ENCODE measurements at places on chromosomes 3 and 15.
A peak's percentile ranks its signal among the peaks of the same experiment; 100 is the strongest.

GRCh38 chr15:85120351-85121113, 138.9 kb downstream of the PDE8A start:
- DNase-seq, result no peak

DNA sequence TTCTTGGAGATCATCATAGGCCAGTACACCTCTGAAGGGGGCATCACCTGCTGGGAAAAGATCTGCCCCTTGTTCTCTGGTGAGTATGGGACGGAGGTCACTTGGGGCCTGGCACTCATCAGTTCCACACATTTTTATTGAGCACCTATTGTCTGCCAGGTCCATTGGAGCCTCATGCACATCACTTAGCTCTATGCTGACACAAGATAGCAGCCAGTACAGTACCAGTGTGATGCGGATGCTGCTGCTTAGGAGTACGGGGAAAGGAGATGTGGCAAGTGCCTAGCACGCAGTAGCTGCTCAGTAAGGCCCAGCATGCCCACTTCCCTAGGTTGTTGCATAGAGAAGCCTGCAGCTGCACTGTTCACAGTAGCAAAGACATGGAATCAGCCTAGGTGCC, 43.4 kb downstream of the SLC6A6 start:
- no peak for DNase-seq

GRCh38 chr3:43854916-43855315, 164.2 kb downstream of the ABHD5 start:
- no peak for DNase-seq

- no peak for DNase-seq
Observed at GRCh38 chr3:21357241-21357640, 393.8 kb downstream of the ZNF385D start.

DNA sequence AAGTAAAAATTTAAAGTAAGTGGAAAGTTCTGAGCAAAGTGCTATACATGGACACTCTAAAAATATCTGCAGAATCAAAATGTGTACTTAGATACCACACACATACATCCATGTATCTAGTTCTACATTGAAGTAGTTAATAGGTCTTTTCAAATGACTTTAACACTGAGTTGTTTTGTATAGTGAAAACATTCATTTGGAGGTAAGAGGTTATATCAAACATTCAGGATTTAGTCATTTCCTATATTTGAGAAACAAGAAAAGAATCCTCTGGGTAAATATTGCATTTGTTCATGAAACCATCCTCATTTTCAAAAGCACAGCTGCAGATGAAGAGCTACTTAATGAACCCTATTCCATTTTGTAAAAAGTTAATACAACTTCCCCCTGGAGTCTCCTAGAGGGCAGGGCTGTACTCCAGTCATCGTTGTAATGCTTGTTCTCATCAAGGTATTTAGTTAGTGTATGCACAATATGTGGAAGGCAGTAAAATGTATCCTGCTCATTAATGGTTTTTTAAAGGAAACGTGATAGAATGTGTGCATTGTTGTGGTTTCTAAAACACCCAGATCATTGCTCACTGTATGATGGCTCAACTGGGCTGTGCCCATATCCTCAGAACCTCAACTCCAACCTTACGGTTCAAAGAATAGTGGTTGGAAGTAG, 26.2 kb downstream of the ARPP21 start:
- no peak for DNase-seq

GRCh38 chr15:61748529-61748928, 311.7 kb downstream of the VPS13C start:
- no peak for DNase-seq

DNA sequence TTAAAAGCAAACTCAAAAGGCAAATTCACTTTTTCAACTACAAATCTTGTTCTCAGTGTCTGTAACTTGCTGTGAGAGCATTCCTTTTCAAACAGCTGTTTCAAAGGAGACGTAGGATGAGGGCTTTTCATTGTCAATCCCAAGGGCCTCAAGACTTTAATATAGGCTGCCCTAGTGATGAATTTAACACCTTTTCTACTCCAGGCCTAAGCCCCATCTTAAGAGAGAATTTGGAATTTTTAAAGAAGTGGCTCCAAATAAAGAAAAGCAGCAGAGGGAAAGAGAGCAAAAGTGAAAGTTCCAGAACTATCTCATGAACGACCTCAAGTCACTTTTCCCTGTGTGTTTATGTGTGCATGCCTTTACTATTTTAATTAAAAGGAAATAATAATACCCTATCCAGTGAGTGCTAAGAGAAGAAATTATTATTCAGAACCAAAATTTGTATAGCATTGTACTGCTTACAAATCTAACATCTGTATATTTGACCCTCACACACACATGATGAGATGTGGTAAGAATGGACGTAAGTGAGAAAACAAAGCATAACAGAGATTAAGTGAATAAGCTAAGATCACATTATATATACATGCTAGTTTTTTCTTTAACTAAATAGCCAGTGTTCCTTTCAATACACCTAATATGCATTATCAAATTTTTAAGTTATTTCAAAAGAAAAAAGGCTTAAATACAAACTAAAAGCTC, 196.4 kb downstream of the VGLL3 start:
- DNase-seq, result no peak

DNA sequence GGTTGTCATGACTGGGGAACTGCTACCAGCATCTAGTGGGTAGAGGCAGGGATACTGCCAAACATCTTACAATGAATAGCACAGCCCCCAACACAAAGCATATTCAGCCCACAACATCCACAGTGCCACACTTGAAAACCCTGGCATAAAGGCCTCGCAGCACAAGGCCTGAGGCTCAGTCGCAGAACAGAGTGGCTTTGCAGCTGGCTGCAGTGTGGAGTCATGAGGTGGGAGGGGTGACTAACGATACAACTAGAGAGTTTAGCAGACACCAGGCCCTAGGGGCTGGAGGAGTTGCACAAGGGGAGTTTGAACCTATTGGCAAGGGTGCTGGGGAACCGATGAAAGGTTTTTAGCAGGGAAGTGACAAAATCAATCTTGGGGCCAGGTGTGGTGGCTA, 32.1 kb downstream of the GRK7 start:
- DNase-seq, result no peak

DNA sequence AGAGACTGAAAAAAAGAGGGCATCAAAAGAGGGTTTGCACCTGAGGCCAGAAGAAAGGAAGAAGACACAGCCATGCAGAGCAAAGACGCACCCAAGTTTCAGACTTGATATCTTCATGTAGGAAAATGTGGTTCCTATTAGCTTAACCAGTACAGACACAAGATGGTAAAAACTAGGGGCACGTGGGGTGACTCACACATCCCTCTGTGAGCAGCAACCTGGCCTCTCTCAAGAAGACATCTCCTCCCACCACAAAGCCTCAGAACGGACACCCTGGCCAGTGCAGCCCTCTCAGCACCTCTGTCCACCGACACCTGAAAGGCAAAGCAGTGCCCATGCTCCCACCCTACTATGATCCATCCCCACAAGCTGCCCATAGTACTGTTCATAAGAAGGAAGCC, 33.3 kb downstream of the GLB1 start:
- peak; percentile 25 for DNase-seq

- no peak for DNase-seq
Observed at GRCh38 chr3:169117264-169117663, 546.2 kb downstream of the MECOM start.

DNA sequence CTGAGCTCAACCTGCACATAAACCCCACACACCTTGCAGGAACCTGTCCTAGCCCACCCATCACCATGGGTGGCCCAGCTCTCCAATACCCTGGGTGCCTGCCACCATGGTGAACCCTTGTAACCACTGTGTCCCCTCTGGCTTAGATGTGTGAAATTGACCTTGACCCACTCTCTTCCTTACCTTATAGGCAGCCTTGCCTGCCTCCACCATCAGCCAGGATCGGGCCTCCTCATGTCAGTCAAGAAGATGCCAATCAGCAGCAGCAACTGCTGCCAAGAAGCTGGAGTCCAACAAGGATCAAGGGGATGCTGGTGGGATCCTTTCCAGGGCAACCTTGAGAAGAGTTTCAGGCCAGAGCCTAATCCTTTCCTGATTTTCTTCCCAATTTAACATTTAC, 8.8 kb upstream of the CYP11A1 start:
- no peak for DNase-seq

DNA sequence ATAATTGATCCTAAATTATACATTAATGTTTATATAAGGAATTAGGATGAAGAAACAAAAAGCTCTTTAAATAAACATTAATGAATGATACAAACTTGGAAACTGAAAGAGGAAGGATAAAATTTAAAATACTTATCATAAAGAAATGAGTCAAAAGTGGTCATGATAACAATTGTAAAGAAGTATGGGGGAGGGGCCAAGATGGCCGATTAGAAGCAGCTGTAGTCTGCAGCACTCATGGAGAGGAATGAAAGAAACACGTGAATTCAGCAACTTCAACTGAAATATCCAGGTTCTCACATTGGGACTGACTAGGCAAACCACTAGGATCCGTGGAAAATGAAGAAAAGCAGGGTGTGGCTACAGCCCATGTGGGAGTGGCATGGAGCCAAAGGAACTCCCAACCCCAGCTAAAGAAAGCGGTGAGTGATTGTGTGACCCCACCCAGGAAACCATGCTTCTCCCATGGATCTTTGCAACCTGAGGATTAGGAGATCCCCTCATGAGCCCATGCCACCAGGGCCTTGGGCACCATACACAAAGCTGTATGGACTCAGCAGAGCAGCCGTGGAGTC, 13.1 kb upstream of the CP start:
- DNase-seq, result no peak

GRCh38 chr3:39282057-39282456, 2.2 kb upstream of the CX3CR1 start:
- no peak for DNase-seq

DNA sequence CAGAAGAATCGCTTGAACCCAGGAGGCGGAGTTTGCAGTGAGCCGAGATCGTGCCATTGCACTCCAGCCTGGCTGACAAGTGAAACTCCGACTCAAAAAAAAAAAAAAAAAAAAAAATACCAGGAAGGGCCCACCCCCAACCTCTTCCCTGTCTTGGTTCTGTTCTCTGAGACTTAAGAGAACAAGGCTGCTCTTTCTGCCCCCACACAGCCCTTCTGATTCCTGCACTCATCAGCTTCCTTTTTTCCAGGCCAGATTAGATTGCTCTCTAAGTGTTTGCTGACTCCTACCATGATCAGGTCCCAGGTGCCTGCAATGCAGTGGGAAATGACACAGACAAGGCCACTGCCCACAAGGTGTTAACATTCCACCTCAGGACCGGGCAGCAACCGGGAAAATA, 13.0 kb downstream of the TMEM44 start:
- no peak for DNase-seq

- DNase-seq, result no peak
Observed at GRCh38 chr3:193388361-193388760, 9.8 kb upstream of the ATP13A5 start.

GRCh38 chr15:72099155-72099554, 18.8 kb downstream of the MYO9A start:
- DNase-seq, result no peak

GRCh38 chr3:185744997-185745843, 79.6 kb downstream of the IGF2BP2 start:
- no peak for DNase-seq

DNA sequence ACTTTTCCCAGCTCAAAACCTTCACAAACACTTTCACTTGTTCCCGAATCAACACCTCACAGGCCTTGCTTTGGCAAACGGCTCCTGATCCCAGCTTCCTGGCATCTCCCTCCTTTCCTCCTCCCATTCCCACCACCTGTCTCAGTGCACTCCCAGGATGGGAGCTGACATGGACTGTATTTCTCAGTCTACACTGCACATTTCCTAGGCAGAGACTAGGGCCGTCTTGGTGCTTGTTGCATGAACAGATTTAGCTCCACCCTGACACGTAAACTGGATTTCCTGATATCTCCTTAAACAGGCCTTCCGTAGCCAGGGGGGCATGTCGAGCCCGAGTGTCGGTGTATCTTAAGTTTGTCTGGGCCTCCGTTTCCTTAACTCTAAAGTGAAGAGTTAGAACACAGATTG, 790 bp upstream of the WHAMM start:
- no peak for DNase-seq

- DNase-seq, result no peak
Observed at GRCh38 chr3:49339581-49339940, 292 bp downstream of the USP4 start.

GRCh38 chr3:38397320-38397719, 50.7 kb downstream of the XYLB start:
- DNase-seq, result no peak

DNA sequence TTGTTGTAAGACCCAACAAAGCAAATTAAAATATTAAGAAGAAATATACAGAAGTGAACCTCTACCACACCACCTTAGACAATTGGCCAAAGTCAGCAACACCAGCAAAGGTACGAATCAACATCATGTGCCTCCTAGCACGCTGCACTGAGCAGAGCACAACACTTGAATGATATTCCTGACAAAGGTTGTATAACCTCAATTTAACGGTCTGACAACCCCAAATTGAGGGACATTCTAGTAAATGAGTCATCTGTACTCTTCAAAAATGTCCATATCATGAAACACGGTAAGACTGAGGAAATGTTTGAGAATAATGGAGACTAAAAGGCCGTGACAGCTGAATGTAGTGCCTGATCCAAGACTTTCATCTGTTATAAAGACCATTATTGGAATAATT, 41.3 kb upstream of the TNFSF10 start:
- no peak for DNase-seq

DNA sequence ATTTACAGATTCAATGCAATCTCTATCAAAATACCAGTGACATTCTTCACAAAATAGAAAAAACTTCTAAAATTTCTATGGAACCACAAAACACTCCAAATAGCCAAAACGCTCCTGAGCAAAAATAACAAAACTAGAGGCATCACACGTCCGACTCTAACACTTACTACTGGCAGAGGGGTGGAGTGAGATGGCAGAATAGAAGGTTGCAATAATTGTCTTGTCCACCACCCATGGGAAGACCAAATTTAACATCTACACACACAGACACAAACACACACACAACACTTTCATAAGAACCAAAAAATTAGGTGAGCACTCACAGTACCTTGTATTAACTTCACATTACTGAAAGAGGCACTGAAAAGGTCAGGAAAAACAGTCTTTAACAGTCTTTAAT, 21.3 kb upstream of the KPNA4 start:
- DNase-seq, result no peak

GRCh38 chr15:60795889-60796288, 316.9 kb upstream of the ICE2 start:
- DNase-seq, result no peak

GRCh38 chr15:61151791-61152190, 77.3 kb downstream of the RORA start:
- no peak for DNase-seq

GRCh38 chr3:183491109-183491922, 62.9 kb upstream of the MCF2L2 start:
- DNase-seq, result no peak

DNA sequence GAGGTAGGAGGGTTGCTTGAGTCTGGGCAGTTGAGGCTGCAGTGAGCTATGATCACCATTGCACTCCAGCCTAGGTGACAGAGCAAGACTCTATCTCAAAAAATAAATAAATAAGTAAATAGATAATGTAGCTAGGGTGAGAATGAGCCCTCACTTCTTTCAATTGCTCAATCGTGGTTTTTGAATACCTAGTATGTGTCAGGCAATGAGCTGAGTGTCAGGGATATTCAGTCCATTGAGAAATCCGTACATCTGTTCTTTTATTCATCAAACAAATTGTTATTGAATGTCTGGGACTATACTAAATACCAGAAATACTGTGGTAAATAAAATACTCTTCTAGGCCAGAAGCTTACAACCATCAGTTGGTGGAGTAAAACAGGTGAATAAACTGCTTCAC, 6.2 kb upstream of the ZNF148 start:
- no peak for DNase-seq

GRCh38 chr3:126360046-126360713, 3.0 kb upstream of the KLF15 start:
- DNase-seq, result no peak
